ENCODE measurements at places on chromosomes 3 and 15. TPM values are rescaled to one million over a fixed set of nuclear protein-coding genes. Genes with fewer than 3 reads are reported as not detected.

The CTXND1 gene
- total RNA-seq = 0.02 TPM

The ITPKA gene
- total RNA-seq = 9.1 TPM

The SI gene
- total RNA-seq = not detected

The DAZL gene
- not detected for total RNA-seq

The ATP13A4 gene
- total RNA-seq = not detected

The WDR93 gene
- 0.18 TPM for total RNA-seq

The KCNH8 gene
- total RNA-seq = not detected

The LAMB2 gene
- total RNA-seq = 110 TPM

The SQOR gene
- 102 TPM for total RNA-seq

The ZDHHC19 gene
- total RNA-seq = not detected

The PLSCR2 gene
- total RNA-seq = not detected

The CKMT1A gene
- 1.8 TPM for total RNA-seq
